GOT3 (cell line): ENCODE measurements at places on chromosomes 3 and 15.

DNA sequence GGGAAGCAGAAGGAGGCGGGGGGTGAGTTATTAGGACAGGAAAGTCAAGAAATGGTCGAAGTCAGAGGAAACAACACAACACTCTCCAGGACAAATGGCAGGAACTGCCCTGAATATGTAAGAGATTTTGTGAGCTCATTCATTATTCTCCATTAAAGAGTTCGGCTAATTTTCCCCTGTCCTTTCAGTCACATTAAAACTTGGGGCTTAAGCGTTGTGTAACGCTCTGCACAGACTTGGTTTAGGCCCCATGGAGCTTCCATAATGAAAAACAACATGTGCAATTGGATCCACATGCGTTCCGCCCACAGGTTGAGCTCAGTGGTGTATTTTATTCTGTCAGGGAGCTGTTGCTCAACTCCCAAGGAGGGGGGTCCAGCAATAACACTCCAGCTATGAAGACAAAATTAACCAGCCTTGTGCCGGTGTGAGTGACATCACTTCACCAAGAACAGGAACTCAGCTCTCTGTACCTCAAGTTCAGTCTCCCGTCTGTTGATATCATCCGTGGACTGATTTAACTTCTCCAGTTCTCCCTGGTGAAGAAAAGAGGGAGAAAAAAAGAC lies 2.3 kb downstream of the SH3BP5 start:
- no peak for DNase-seq

DNA sequence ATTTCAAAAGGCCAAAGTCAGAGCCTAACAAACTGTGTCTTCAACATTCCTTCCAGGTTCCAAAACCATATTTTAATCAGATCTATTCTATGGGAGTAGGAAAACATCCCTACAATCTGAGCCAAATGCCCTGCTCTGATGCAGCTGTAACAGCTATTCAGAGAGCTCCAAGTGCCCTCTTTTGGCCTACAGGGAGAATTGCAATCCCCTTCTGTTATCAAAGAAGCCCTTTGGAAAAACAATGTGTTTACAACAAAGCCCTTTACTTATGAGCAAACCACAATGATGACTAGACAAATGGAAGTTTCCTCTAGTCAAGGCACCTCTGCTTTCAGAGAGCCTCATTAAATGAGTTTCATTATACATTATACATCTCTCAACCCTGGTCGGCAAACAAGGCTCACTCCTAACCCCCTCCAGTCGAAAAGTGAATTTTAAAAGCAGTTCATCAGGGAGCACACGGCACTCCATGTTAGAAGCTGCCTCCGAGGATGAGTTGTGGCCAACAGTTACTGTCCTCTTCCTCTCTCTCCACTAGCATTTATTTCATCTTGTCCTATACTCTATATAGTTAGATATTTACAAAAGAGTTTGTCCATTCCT lies 42.6 kb upstream of the TMCO5A start:
- no peak for DNase-seq

GRCh38 chr15:74374648-74375302 lies 7.3 kb upstream of the CYP11A1 start:
- no peak for DNase-seq

- DNase-seq = no peak
Observed at GRCh38 chr3:66106788-66107187, 68.1 kb upstream of the MAGI1 start.

- no peak for DNase-seq
Observed at GRCh38 chr3:23304424-23304823, 101.3 kb downstream of the UBE2E2 start.

GRCh38 chr15:99495430-99496301 lies 70.1 kb upstream of the MEF2A start:
- DNase-seq = no peak

GRCh38 chr15:90501898-90502297 lies 27.8 kb upstream of the CRTC3 start:
- no peak for DNase-seq

DNA sequence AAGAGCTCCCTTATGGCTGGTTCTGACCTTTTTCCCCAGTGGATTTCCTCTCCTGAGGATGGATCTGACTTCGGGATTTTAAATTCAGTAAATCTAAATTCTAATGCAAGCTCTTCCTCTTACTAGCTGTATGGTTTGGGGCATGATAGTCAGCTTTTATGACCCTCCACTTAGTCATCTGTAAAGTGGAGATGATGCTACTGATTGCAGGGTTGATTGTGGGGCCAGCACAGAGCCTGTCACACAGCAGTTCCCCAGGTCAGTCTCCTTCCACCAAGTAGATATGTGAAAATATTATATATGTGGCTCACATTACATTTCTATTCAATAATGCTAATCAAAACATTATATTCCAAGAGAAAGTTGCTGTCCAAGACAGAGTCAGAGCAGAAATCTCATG lies 141.3 kb upstream of the UBE2E1 start:
- no peak for DNase-seq

DNA sequence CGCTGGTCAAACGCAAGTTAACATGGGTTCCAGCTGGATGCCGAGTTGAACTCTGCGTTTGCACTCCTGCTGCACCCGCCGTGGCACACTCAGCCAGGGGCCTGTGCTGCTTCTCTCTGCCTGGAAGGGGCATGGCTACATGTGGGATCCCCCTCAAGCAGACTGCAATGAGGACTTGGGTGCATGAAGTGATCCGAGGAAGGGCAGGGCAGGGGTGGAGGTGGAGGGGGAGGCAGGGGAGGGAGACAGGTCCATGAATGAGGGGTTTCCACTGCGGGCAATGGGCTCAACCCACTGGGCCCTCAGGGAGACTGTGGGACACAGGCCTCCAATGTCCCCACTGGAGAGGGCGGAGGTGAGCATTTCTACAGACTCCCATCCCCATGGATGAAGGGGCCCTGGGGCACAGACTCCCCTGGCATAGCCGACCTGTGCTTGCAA lies 141.6 kb upstream of the MEF2A start:
- no peak for DNase-seq

DNA sequence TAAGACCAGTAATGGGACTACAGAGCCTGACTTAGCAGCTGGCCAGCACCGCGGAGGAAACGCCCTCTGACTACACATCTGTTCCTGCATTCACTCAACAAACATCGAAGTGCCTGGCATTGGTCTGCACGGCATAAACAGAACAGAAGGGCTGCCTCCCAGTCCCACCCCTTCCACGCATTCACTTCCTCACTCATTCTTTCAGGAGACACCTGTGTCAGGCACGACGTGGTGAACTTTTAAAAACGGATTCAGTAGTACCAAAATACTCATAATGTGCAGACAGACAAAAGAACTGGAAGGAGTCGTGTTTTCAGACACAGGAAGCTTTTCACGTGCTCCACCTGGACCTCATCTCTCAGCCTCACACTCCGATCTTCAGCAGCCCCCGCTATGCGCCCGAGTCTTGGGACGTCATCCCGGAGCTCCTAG lies 123.3 kb downstream of the XXYLT1 start:
- no peak for DNase-seq

DNA sequence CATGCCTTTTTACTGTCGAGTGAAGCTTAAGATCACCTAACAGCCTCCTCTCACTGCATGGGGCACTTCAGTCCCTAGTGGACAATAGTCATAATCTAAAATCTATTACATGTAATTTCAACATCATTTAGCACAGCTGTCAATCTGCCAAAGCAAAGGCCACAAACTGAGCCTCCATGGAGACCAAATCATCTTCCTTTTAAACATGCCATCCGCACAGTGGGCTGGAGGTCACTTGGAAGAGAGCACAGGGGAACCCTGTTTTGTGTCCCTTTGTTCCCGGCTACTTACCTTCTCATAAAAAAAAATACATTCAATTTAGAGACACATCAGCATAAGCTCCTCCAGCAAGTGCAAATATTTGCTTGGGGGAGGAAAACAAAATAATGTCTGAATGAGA lies 167.3 kb downstream of the SQOR start:
- DNase-seq = no peak

GRCh38 chr3:11172096-11172690 lies 17.9 kb downstream of the HRH1 start:
- no peak for DNase-seq

DNA sequence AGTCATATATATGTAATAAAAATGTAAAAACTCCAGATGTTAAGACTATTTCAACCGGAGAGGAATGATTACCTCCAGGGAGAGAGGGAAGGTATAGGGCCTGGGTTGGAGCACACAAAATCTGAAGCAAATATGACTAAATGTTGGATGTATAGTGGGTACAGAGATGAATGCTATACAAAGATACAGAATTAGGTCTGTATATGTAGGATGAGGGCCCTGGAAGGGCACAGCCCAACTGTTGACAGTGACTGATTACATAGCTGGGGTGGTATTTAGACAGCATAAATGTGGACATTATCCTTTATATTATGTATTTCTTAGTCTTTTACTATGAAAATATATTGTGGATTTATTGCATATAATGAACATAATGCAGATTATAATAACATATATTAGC lies 94.4 kb upstream of the SPATA12 start:
- DNase-seq = no peak

DNA sequence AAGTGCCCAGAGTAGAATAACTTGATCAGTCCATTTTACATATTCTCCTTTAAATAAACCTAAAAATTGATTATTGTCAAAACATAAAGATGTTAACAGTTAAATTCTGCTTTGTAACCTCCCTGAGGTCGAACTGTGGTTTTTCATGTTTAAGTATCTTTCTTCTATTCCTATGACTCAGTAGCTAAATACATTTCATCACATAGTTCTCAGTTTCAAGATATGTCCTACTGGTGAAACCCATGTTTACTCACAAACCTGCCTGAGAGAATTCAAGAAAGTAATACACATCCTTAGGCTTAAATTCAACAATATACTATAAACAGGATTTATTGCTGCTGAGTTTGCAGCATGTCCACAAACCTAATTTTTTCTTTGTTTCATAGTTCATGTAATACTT lies 692.9 kb downstream of the ZPLD1 start:
- no peak for DNase-seq

GRCh38 chr3:194424953-194425352 lies 25.9 kb upstream of the GP5 start:
- no peak for DNase-seq

GRCh38 chr15:58434334-58434875 lies 2.6 kb downstream of the LIPC start:
- no peak for DNase-seq

DNA sequence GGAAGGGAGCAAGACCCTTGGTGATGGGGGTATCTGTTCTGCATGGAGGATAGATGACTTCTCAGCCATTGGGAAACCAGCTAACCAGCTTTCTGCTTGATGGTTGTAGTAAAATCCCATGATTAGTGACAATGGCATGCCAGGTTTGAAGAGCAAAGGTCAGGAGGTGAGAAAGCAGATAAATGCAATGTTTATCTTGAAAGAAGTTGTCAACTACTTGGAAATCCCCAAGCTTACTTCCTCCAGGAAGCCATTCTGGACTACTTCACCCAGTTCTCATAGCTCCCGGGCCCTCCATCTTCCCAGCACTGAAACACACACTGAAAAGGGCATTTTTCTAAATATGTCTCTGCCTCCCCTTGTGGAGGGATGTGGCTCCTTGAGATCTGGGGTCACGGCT lies 51.3 kb downstream of the SMAD3 start:
- DNase-seq = no peak

DNA sequence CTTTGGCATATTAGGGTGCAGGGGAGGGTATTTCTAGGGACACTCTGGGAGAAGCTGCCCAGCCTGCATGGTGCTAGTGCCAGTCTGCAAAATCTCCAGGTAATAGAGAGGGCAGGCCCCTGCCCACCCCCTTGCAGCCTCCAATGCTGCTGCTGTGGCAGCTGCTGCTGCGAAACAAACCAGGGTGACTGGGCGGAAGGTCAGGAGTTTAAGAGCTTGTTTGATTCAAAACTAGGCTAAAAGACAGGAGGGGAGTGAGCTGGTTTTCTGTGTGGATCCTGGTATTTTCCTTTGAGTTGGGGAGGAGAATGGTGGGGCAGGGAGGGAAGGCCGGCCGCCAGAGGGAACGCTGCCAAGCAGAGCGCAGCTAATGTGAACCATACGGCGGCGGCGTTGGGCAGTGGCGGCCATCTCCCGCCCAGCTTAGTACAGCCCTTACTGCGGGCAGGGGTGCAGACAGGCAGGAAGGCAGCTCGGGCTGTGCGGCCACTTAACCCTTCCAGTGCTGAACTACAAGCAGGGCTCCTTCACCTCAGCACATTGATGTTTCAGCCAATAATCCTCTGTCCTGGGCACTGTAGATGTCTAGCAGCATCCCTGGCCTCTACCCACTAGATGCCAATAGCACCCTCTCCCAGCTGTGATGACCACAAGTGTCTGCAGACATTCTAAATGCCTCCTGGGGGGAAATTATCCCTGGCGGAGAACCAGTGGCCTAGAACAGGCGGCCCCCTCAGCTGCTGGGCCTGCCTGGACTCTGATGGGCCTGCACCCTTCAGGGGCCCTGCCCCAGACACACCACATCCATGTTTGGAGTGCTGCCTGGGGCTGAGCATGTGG lies 125.7 kb downstream of the EEFSEC start:
- no peak for DNase-seq

DNA sequence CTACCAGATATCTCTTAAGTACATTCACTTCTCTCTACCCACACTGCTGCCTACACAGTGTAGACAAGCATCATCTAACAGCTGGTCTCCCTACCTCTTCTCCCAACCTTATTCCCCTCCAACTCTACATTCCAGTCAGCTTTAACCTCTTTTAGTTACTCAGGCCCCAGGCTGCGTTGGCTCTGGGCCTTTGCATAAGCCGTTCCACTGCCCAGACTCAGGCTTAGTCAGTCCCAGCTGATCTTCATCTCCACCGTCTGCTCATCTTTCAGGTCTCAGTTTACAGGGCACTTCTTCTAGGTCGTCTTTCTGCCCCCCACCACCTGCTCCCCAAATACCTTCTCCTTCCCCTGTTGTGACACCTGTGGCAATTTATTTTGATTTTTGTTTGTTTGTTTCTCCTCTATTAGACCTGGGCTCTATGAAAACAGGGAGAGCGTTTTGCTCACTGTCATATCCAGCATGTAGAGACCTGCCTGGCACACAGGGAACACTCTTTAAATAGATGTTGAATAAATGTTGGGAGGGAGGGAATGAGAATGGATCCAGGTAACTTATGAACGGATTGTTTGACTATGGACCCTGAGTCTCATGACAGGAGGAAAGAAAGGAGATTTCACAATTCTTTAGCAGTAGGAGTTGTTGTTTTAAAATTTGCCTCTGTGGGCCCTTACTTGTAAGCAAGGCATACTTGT lies 11.1 kb downstream of the SLC27A2 start:
- DNase-seq = no peak

GRCh38 chr3:72204452-72204851 lies 419.5 kb upstream of the PROK2 start:
- DNase-seq = no peak

GRCh38 chr15:31200735-31201151 lies 99.2 kb upstream of the TRPM1 start:
- DNase-seq = no peak
